ENCODE measurements at places on chromosomes 2 and 18.

GRCh38 chr18:60279391-60279790 is 93.2 kb downstream of the MC4R start:
- no peak for DNase-seq

DNA sequence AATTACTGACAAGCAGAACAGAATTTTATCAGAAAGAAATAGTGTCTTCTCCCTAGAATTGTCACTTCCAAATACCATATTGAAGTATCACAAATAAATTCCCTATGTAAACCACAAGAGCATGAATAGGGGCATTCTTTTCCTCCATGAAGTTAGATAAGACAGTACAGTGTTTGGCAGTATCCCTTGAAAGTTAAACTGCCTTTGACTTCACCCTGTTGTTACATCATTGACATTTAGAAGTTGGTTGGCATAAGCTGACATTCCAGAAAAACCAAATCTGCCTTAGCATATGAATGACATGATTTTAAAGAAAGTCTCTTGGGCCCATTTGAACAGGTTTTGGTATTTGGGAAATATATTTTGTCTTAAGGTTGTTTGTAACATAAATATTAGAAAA is 50.2 kb upstream of the OSR1 start:
- DNase-seq = no peak

- no peak for DNase-seq
These were observed 153.8 kb upstream of the RASGRP3 start for GRCh38 chr2:33322612-33323011.

DNA sequence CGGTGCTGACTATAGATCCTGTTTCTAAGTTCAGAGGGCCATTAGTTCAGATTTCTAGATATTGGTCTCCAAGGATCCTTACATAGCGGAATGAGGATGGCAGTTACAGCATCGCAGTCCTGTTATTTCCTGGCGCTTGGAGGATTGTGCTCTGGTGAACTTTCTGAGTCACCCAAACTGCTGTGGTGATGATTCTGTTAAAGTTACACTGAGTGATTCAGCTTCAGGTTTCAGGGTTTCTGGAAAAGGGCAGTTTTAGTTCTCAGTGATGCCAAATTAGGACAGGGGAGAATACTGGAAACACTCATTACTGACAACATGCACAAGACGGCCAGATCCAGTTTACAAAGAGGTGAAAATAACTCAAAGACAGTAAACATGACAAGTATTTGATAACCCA is 52.1 kb upstream of the ANKRD62 start:
- no peak for DNase-seq

DNA sequence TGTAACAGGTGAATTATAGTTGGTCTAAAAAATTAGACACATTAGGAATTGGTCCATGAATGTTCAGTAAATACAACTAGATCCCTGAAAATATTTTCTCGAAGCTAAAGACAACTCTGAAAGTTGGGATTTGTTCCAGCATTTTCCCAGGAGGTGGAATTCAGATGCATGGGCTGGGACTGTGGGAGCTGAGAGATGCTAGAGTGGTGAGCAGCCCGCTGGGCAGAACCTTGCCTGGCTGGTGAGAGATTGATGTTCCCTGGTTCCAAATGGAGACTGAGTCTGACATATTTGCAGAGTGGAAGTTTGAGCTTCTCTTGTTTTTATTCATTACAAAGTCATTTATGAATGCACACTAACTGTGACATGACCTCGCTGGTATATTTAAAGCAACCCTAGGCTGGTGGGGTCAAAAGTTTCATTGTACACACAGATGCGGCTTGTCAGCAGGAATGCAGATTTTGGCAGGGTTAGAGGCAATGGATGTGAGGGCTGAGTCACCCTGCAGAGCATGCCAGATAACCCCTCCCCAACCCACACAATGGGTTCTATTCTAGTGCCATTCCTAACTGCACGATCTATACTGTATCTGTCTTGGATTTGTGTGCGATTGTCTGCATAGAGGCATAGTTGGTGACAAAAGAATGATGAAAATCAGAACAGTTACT is 23.5 kb upstream of the TMEM178A start:
- no peak for DNase-seq

DNA sequence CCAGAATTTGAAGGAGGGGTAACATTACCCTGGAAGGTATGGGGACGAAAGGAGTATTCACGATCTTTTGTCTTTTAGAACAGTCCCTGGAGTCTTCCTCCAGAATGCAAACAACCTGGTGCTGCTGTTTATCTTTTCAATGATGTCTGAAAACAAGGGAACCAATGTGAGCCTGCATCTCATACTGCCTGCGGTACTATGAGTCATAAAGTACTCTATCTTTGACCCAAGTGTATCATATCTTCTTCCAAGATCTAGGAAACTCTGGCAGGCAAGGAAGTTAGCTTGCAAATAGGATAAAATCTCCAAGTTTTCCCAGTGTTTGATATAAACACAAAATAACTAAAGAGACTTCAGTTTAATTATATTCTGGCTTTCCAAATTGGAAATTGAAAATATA is 968.5 kb downstream of the LRP1B start:
- DNase-seq = no peak

DNA sequence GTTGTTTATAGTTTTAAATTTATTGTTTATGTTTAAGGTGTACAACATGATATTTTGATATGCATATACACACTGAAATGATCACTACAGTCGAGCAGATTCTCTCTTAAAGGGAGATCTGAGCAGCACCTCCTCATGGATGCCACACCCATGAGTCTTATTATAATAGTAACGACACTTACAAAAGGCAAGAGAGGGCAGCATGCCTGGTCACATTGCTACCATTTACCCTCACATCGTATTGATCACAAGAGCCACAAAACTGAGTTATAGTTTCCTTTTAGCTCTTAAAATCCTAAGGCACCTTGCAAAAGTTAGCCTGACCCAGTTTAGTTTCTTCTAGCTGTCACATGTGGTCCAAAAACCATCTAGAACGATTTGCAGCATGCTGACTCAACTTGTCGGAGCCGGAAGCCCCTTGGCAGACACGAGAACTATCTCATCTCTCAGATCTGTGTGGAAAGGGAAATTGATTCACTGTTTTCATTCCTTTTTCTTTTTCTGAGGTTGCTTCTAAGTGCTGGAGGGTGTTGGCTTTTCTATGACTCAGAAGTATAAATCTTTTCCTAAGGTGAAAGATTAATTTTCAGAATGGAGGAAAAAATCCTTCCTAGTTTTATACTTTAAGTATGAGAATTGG is 85.3 kb downstream of the CDC42EP3 start:
- DNase-seq = no peak

GRCh38 chr18:39571511-39571910 is 2005.9 kb upstream of the CELF4 start:
- DNase-seq = no peak

- DNase-seq = no peak
These were observed 2.3 kb downstream of the KIF1A start for GRCh38 chr2:240817496-240818292.

DNA sequence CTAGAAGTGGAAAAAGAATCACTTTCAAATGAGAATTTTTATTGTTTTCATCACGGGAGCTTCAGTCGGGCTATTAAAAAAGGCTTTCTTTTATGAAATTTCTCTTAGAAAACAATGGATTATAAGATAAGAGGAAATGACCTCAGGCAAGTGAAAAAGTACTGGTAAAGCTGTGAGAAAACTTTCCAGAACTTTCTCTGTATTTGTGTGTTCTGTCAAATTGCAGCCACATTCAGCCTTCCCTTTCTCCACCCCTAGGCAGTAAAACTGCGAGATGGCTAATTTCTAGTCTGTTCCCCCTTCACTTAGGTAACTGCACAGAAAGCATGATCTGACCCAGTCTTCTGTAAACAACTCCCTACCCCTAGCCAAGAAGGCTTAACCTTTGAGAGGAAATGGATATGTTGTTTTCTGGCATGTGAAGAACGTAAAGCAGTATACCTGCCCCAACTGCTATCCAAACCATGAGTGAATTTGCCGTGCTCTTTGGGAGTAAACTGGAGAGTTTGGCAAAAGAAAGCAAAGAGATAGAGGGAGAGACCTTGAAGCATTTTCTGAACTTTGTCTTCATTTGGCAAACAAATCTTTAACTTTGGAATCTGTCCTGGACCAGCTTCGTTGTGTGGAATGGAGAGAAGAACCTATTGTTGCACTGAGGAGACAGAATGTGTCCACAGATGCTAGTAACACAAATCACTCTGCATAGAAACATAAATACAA is 105.4 kb downstream of the ETAA1 start:
- no peak for DNase-seq

GRCh38 chr2:109507828-109508227 is 105.9 kb downstream of the SEPTIN10 start:
- no peak for DNase-seq

DNA sequence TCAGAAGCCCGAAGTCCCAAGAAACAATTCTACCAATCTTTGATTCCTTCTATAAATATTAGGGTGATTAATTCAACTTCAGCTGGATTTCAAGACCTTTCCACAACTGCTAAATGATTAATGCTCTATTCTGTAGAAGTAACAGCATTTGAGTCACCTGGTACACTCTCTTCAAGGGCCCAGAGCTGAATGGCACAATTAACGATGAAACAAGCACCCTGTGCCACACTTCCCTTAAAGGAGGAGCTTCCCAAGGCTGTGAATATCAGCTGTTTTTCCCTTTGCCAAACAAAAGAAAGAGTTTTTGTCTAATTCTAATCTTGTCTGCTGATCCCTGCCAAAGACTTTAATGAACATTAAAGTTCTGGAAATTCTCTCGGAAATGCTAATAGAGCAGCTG is 56.0 kb downstream of the BOD1L2 start:
- no peak for DNase-seq

- no peak for DNase-seq
These were observed 82.4 kb downstream of the AAK1 start for GRCh38 chr2:69561101-69561500.

GRCh38 chr2:46924608-46925007 is 9.0 kb upstream of the MCFD2 start:
- DNase-seq = no peak

Data from esophagus squamous epithelium (tissue), 5 donors.